ENCODE measurements at places on chromosomes 2 and 18.

- DNase-seq: peak; percentile 47
Observed at GRCh38 chr18:62486290-62486964, 36.4 kb upstream of the ZCCHC2 start.

GRCh38 chr2:173588931-173589369 is 234.3 kb downstream of the CDCA7 start:
- no peak for DNase-seq

GRCh38 chr2:99771681-99772333 is 282.0 kb upstream of the REV1 start:
- no peak for DNase-seq

DNA sequence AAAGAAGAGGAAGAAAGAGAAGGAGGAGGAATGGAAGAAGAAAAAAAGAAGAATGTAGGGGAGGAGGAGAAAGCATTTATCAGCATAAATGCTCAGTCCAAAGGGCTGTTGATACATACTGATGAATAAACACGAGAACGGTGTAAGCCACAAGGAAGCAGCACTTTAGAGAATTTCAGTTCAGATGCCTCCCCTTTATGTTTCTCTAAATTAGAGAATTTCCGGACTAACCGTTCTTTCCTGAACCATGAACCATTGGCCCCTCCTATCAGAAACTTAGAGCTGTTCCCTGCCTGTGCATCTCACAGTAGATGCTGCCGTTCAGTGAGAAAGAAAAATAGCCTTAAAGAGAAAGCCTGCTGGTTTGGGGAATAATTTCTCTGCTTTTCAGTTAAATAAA is 49.2 kb upstream of the TUBA3D start:
- no peak for DNase-seq

- DNase-seq: no peak
Observed at GRCh38 chr2:195168369-195168768, 488.7 kb upstream of the SLC39A10 start.
